ENCODE measurements at places on chromosomes 5 and 9.
A peak's percentile ranks its signal among the peaks of the same experiment; 100 is the strongest.

DNA sequence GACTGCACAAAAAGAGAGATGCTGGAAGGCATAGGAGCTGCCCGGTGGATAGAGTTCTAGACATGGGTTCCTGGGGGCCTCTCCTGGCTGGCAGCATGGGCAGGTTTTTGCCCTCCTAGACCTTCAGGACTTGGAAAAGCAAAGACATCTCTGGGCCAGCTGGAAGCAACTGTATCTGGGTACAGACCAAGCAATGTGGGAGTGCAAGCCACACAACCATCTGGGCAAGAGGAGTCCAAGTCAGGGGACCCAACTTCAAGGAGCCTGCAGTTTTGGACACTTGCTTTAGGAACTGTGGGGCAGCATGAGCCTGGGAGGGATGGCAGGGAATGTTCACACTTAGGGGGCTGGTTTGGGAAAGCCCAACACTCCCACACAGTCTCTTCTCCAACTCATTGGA lies 323.3 kb downstream of the GADD45G start:
- no peak for DNase-seq

- DNase-seq = no peak
Observed at GRCh38 chr5:96243862-96244261, 189.2 kb downstream of the PCSK1 start.

GRCh38 chr5:139709582-139710318 lies 61.6 kb downstream of the CXXC5 start:
- no peak for DNase-seq

DNA sequence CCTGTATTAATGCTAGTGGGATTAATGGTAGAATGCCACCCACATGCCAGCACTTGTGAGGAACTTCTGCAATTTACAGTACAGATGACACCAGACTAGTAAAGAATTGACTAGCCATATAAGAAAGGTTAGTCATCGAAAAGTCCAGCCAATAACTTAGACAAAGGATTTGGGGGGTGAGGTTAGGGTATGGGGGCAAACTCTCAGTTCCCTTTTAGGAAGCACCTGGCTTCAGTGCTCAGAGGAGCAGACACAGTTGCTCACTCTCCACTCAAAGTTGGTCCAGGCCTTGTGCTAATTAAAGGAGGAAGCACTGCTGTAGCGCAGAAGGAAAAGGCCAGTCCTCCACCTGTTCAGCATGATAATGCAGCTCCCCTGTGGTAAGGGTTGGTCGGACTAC lies 25.2 kb downstream of the TGFBR1 start:
- no peak for DNase-seq

DNA sequence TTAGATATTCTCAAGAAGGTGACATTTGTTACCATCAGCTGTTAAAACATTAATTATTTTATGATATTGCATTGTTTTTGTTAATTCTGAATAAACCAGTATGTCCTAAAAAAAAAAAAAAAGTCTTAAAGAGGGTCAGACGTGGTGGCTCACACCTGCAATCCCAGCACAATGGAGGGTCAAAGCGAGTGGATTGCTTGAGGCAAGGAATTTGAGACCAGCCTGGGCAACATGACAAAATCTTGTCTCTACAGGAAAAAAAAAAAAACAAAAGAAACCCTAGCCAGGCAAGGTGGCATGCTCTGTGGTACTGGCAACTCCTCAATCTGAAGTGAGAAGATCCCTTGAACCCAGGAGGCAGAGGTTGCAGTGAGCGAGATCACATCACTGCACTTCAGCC lies 46.8 kb downstream of the CYLC2 start:
- no peak for DNase-seq

DNA sequence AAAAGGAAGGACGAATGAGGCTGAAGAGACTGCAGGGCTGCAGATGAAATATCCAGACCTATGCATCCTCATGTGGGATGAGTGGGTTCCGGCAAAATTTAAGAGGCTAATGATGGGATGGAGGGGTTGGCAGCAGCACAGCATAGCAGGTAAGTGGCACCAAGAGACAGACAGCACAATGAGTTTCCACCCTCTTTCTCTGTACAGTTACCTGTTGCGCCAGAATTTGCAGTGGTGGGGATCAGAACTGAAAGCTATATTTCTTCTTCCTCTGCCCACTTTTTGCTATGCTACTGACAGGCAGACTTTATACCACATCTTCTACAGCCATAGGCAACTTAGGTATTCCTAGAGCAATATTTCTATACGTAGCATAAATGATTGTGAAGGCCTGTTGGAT lies 227.0 kb downstream of the EPB41L4A start:
- no peak for DNase-seq

GRCh38 chr5:178675922-178676321 lies 49.1 kb upstream of the CLK4 start:
- no peak for DNase-seq

DNA sequence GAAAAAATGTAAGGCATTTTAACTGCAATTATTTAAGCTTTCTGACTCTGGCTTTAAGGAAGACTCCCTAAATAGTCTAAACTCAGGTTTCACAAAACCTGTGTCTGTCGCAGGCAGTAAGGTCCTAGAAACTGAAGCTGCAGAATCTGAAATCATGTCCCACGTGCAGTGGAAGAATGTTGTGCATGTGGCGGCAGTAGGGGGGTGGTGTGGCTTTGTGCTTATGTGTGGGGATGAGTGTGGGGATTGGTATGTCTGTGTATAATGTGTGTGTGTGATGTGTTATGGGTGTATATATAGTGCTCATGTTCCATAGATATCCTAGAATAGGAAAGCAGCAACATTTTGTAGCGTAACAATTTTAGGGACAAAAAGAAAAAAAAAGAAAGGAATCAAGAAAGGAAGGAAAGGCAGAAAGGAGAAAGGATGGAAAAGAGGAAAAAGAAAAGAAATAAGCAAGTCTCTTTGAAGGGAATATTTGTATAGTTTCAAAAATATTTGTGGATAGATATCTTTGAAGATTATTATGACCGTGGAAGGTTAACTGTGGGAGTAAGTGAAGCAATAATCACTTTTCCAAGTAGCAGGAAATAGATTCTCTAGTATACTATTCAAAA lies 6.6 kb downstream of the ANKDD1B start:
- DNase-seq = no peak

DNA sequence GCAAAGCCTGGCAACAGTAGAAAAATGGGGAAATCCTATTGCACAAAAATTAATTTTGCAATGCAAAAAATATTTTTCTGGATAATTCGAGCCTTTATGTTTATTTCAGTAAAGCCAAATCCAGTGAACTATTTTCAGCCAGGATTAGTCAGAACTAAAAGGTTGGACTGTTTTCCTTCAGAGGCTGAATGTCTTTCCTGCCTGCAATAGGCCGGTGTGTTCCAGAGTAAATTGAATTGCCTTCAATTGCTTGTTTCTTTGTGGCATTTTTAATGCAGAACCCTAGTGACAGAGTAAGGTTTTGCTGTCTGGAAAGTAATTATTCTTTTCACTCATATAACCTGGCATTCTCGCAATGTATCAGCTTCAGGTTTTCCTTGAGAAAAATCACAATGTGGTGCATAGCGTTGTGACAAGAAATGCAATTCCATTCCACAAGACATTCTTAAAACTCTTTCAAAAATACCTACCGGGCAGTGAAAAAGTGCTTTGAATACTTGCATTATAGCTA lies 183.7 kb downstream of the GLIS3 start:
- DNase-seq = no peak

GRCh38 chr9:98263482-98264357 lies 8.3 kb upstream of the TBC1D2 start:
- peak; percentile 75 for DNase-seq

- peak; percentile 30 for DNase-seq
Observed at GRCh38 chr9:70954126-70954525, 167.3 kb downstream of the TRPM3 start.

DNA sequence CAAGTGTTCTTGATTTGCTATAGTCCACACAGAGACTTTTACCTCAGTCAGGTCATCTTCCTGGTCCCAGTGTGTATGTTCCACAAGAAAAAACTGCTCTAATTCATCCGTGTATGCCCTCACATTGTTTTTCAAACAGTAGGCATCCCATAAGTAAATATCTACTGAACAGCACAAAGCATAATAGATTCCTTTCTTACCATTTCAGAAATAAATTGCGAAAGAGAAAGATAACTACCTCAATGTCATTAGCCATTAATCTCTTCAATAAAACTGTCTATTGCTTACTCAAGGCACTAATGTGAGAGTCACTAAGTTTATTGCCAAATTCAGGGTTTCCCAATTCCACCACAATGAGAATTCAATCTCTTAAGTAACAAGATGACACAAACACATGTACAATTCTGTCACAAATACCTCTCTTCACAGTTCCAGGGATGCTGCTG lies 9.6 kb downstream of the FBXW2 start:
- no peak for DNase-seq

Data from Calu3 (cell line).